Esophagus muscularis mucosa (tissue), 4 donors: ENCODE measurements at places on chromosomes 11 and 22. TPM values are rescaled to one million over a fixed set of nuclear protein-coding genes. Genes with fewer than 3 reads are reported as not detected.

The MS4A3 gene
- total RNA-seq: not detected

The OR9Q1 gene
- total RNA-seq: not detected

The KRTAP5-11 gene
- not detected for total RNA-seq

The KRTAP5-2 gene
- not detected for total RNA-seq

The NRXN2 gene
- total RNA-seq: 12.9 TPM

The MMP12 gene
- not detected for total RNA-seq
